ENCODE measurements at places on chromosomes 7 and 10. TPM values are rescaled to one million over a fixed set of nuclear protein-coding genes. Genes with fewer than 3 reads are reported as not detected.

ASB13 gene
- polyA plus RNA-seq, result 8.9 TPM

RPP38 gene
- 14.5 TPM for polyA plus RNA-seq

CPA2 gene
- 0.54 TPM for polyA plus RNA-seq

DNA sequence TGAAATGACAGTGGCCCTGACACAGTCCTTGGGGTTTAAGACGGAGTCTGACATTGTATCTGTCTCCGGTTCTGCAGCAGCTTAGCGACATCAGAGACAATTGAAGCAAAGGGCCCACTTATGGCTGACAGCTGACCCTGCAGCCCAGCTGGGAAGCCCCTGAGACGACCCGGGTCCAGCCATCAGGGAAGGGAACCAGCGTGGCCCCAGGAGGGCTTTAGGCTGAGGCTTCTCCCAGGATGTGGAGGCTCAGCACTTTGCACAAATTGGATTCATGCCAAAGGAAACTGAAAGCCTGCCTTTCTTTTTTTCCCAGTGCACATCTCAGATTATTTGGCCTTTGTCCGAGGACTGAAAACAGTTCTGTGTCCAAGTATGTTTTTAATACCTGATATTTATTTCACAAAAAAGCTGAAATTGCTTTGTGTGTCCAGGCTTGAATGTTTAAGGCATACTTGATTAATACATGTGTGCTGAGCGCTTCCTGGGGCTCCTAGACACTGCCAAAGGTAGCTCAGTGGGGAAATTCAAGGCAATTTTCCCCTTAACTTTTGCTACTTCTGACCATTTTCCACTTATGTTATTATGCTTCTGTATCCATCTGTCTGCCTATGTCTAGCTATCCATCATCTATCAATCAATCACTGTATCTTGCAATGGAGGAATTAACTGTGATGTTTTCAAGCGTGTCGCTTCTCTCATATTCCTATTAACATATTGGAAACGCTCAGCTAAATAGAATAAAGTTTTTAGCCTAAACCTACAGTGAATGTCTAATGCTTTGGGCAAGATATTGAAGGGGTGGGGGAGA lies 34.8 kb downstream of the KLF6 start:
- peak; percentile 58 for DNase-seq

DNA sequence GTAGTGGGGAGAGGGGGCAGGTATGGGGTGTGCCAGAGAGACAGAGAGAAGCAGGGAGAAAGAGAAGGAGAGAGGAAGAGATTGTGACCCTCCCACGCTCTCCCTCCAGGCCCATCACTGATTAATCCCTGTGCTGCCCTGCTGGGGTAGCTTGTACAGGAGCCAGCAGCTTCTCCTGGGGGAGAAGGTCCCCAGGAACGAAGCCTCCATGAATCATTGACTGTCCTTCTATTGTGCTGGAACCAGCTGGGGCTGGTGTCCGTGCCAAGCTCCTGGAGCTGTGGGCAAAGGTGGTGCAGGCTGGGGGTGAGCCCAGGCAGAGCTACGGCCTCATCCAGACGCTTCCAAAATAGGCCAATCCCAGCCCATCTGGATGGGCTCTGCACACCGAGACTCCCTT lies 20.9 kb downstream of the AQP1 start:
- no peak for DNase-seq

DNA sequence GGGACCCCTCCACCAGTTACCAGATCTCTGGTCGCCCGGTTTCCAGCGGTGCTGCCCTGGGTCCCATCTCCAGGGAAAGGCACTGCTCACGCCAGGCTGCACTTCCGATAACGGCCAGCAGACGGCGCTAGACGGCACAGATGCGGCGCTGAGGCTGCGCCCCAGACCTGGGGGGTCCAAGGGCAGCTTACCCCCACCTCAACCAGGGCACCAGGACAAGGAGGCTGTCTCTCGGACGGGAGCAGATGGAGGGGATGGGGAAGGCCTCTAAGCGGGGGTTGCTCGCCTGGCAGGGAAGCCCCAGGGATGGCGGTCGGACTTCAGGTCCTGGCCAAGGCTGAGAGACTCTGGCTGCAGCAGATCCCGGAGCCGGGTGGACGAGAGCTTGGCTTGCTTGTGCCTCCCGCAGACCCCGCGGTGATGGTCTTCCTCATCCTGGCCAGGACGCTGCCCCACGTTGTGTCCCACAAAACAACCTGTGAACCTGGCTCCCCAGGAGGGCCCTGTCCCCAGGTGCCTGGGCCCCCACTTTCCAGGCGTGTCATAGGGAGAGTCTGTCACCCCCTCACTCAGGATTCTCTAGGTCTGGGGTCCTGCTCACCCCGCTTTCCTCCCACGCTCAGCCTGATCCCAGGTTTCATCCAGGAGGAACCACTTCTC lies 23.9 kb upstream of the ZNF716 start:
- DNase-seq, result no peak

DNA sequence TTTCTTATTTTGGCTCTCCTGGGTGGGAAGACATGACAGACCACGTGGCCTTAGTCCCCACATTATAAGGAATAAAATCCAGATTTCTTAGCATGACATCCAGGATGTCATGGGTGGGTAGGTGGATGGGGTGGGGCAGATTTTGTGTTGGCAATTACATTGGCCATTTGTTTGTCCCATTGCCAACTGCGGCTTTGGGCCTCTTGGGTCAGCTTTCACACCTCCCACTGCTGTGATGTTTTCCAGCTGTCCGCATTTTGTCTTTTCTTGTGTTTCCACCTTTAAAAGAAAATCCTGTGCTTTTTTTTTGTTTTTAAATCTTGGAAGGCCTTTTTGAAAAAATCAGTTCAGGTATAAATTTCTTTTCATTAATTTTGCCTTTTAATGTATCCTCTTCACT lies 237.0 kb downstream of the SDK1 start:
- DNase-seq, result no peak

GRCh38 chr7:78635026-78635793 lies 818.3 kb downstream of the MAGI2 start:
- no peak for DNase-seq

Measured in muscle of arm (tissue), 14 donors.